Stimulated activated CD4-positive, alpha-beta T cell treated with anti-CD3 and anti-CD28 coated beads, TNF-alpha, amount 100 ng/mL, for 24 hours (primary cell): ENCODE measurements at places on chromosomes 1 and 21.

DNA sequence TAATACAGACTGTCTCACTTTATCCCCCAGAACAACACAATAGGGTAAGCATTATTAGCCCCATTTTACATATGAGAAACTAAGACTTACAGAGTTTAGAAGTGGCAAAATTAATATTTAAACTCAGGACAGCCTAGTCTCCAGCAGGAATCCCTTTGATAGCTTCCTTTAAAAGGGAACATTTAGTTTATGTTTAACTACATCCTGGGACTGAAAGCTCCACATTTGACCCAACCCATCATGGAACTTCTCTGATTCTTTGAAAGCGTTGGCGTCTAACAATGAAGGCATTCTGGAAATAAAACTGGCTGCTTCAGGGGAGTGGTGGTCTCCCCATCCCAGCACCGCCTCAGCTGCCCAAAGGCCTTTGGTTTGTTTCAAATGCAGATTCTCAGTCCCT is 250.6 kb upstream of the NFIA start:
- DNase-seq = no peak

DNA sequence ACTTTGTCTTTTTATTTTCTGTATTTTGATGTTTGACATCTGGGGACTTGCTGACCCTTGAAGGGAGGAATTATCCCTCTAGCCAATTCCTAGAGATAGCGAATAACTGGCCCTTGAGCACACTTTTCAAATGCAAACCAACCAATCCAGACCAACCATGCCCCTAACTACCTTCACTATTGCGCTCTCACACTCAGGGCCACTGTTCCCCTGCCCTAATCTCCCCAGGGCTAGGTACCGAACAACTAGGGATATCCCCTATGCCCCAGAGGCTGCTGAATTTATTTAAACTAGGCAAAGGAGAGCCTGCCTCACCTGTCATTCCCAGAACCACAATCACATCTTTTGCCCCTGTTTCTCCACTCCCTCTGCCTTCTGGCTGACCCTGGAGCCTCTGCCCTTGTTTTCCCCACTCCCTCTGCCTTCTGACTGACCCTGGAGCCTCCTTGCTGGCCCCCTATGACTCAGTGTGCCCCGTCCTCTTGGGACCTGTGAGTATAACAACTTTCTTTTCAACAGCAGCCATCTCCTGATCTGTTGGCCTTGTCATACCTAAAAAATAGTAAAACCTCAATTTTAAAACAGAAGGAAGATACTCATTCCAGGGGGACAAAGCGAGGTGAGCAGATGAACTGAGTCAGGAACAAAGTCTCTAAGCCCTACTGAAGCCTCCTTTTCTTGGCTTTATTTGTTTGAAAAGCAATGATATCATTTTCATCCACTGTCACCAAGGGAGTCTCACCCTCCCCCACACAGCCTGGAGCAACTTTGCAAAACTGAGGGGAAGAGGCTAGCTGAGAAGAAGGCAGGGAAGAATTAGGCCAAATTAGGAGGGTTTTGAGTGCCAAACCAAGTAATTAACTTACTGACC is 115.5 kb downstream of the NMNAT2 start:
- no peak for DNase-seq

- DNase-seq = no peak
These were observed 39.9 kb upstream of the AK4 start for GRCh38 chr1:65108025-65108642.

GRCh38 chr1:209150114-209150513 is 433.4 kb upstream of the CAMK1G start:
- no peak for DNase-seq

DNA sequence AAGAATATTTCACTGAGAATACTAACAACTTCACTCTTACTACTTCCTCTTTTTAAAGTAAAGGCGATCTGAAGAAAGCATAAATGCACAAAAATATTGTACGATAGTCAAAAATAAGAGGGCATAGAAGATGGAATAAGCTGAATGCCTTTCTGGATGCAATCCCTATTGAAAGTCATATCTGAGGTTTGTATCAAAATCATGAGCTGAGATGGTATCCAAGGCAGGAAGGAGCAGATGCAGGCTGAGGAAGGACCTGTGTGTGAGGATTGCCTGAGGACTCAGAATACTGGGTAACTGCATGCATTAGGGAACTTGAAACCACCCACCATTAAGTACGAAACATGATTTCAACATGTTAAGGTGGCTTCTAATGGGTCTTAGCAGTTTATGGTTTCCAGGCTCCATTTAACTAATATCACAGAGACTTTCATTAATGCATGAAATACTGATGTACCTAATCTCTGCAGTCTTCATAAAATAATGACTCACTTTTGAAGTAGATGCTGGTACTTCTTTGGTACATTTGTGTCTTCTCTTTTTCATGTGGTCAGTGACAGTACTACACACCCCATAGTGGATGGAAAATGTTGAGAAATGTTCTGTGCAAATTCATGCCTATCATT is 29.6 kb upstream of the RGS1 start:
- no peak for DNase-seq

DNA sequence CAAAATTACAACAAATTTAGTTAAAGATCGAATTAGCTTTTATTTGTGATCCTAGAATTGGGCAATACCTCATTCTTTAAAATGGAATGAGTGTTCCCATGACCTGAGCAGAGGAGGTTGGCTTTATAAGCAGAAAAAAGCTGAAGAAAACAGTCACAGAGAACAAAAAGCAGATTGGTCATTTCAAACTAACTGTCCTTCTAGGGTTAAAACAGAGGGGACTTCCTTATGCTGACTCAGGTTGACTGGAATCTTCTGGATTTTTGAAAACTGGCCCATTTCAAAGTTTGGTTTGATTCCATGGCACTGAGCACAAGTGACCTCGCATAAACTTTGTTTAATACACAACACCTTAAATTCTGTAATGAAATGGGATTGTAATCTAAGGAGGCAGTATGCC is 17.6 kb downstream of the NFASC start:
- DNase-seq = no peak
